Adipose tissue (tissue), 3 donors: ENCODE measurements at places on chromosomes 7 and 10. TPM values are rescaled to one million over a fixed set of nuclear protein-coding genes. Genes with fewer than 3 reads are reported as not detected.

The RHEB gene
- polyA plus RNA-seq: 103 TPM

The ADAMTS14 gene
- polyA plus RNA-seq: under 0.01 TPM

The TAS2R3 gene
- 0.10 TPM for polyA plus RNA-seq

The SGPL1 gene
- 10.7 TPM for polyA plus RNA-seq

The GIMAP7 gene
- 43.4 TPM for polyA plus RNA-seq

The DNAJB9 gene
- polyA plus RNA-seq: 17.1 TPM

The HKDC1 gene
- 0.13 TPM for polyA plus RNA-seq

The LRIT1 gene
- not detected for polyA plus RNA-seq

The ADCK2 gene
- polyA plus RNA-seq: 13.3 TPM

The DPP6 gene
- polyA plus RNA-seq: not detected

The SEPHS1 gene
- polyA plus RNA-seq: 43.0 TPM

The NCAPG2 gene
- 1.9 TPM for polyA plus RNA-seq

The PPP1R3C gene
- polyA plus RNA-seq: 9.7 TPM

The ZNF488 gene
- 0.06 TPM for polyA plus RNA-seq

The HMX3 gene
- not detected for polyA plus RNA-seq

The ASB10 gene
- not detected for polyA plus RNA-seq
